ENCODE measurements at places on chromosomes 2 and 18.

DNA sequence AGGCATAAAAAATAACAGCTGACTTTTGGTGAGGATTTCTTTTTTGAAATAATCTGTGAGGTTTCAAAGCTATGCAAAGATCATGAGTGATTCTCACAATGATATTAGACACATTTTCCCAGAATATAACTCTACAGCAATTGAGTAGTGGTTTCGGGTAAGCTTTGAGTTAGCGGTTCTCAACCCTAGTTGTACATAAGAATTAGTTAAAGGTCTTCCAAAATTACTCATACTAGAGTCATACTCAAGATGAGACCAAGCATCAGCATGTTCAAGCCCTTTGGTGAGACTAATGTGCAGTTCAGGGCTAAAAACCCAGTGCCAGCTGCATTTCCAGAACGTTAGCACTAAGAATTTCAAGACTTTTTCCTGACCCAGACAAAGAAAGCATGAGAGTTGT is 31.1 kb downstream of the DSG4 start:
- DNase-seq = no peak

- DNase-seq = no peak
These were observed 444.9 kb upstream of the MAP2 start for GRCh38 chr2:208978946-208979345.

GRCh38 chr2:100653449-100654035 is 90.7 kb downstream of the PDCL3 start:
- no peak for DNase-seq

DNA sequence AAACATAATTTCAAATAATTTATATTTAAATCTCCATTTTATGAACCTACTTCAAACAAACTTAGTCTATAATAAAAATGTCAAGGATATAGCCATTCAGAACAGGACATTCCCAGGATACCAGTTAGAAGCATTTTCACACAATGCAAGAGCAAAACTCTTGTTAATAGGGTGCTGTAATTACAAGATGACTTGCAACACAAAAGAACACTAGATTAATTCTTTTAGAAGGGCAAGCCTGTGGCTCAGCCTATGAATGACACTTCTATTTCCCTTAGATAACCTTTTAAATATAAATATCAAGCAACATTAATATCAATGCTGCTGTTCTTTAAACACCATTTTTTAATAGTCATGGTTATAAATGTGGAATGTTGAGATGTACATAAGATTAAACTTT is 157.9 kb upstream of the SCN7A start:
- no peak for DNase-seq

GRCh38 chr2:132038179-132038882 is 123.4 kb downstream of the ANKRD30BL start:
- DNase-seq = no peak

DNA sequence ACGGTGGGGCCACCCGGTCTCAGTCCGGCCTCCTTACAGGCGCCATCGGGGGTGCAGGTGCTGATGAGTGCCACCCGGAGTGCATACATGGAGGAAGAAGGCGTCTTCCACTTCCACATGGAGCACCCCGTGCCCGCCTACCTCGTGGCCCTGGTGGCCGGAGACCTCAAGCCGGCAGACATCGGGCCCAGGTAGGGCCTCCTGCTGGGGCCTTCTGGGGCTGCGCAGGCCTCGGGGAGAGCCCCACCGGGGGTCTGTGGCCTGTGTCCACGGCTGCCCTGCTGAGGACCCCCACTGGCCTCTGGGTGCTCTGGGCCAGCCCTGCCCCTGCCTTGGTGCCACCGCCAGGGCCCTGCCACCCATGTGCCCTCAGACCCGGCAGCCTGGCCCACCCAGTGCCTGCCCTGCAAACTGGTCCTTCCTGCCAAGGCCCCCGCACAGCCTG is 4.8 kb downstream of the RNPEPL1 start:
- no peak for DNase-seq

- no peak for DNase-seq
These were observed 124.6 kb downstream of the RTP5 start for GRCh38 chr2:241994086-241994485.

DNA sequence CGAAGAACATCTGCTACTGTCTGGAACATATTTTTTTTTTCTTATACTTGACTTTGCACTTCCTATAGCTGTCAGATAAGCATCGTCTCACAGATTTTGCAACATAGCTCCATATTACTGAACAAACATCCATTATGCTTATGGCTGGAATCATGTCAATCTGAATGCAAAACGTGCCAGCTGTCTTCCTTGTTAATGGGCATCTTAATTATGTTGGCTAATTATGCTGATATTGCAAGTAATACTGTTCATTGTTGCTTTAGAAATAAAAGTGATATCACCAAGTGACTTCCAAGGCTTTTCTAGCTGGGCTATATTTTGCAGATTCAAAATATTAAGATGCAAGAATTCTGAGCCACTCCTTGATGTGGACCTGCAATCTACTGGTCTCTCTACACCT is 176.8 kb downstream of the ARL4C start:
- DNase-seq = no peak

DNA sequence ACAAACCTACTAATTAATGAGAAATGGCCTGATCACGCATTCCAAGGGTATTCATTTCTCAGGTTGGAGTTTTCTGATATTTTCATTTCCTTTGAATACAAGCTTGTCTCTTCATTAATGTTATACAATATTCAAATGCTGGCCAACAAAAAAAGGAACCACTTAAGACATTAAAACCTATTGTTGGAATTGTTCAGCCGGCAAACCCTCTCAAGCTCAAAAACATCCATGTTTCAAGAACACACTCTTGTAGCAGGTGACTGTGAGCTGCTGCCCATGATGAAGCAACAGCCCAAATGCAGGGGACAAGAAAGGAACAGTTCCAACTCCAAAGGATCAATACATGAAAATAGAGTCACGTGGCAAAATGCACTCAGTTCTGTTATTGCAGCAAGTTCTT is 454.5 kb downstream of the BCL11A start:
- DNase-seq = no peak

DNA sequence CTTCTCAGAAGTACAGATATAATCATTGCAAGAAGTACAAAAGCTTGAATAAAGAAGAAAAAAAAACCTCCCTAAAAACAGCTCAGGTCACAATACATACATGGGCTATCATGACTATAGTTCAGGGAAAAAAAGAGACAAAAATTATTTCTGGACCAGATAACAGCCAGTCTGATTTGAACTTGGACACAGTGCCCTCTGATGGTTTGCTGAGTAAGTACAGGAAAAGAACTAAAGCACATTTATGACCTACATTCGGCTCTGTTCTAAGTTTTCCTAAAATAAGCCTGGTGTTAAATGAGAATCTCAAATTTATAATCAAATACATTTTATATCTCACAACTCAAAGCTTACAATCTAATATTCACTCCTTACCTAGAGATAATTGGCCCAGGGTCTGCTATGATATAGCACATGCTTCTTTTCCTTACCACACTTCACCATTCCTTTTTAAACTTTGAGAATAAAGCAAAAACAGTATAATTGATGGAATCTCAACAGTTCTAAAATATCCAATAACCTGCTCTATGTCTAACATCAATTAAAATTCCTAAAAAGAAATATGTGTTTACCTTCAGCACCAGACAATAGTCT is 81.1 kb downstream of the RAPH1 start:
- peak; percentile 65 for DNase-seq

DNA sequence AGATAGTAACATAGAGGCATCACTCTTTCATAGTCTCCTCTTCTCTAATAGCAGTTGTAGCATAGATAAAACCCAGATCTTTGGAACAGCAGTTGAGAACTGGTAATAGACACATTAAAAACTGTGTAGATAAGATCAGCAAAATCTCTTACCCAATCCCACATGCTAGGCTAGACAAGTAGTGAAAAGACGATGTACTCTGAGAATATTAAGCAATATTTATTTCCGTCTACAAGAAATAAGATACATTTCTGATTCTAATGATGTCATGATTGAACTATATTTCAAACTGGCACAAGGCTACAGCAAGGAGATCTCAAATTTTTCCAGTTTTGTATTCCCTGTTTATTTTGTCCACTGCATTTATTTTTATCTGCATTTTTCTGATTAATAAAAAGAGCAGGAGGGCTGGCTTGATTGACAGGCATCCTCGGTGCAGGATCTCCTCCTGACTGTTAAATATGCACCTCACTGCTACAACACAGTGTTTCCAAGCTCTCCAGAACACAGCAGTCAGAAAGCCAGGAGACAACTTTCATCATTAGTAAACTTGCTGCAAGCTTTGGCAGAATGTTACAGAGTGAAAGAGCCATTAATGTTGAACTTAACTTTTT is 73.3 kb upstream of the ATIC start:
- peak; percentile 18 for DNase-seq

GRCh38 chr18:21303895-21304294 is 61.9 kb downstream of the GREB1L start:
- DNase-seq = no peak

DNA sequence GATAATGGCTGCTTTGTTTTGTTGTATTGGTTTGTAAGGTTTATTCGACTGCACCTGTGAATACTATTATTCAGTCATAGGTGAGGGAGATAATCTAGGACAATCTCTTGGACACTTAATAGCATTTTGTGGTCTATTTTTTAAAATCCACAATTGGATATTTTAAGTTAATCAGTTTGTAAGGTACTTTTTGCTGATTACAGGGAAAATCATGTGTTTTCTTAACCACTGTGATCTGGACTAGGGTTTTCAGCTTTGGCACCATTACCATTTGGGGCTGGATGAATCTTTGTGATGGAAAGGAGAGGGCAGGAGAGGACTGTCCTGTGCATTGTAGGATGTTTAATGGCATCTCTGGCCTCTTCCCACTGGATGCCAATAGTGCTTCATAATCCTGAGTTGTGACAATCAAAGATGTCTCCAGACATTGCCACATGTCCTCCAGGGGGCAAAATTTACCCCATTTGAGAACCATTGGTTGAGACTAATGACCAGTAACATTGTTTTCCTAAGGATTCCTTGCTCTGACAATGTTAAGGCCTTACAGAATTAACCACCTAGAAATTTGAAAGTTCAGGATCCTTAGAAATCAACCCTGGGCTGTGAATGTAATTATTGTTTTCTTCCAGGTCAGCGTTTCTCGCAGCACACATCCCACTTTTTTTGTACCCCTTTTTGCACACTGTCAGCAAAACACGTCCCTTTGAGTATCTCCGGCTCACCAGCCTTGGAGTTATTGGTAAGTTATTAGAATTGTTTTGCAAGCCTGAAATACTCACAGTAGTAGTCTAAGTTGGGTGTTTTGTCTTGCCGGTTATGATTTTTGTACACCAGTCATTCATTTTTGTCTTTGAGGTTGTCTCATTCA is 15.6 kb downstream of the CNOT9 start:
- no peak for DNase-seq

Data from AG10803 (cell line).